NCI-H187 treated with DMSO at 0.1 percent for 48 hours (cell line): ENCODE measurements at places on chromosomes 11 and 22.

GRCh38 chr11:120681434-120682331 lies 170.1 kb downstream of the GRIK4 start:
- DNase-seq, result no peak

GRCh38 chr11:119346605-119347004 lies at the start of gene MFRP:
MFRP (minus strand) TSS chr11:119346705; CDS start chr11:119346513, 192 bp downstream.
- DNase-seq, result no peak

DNA sequence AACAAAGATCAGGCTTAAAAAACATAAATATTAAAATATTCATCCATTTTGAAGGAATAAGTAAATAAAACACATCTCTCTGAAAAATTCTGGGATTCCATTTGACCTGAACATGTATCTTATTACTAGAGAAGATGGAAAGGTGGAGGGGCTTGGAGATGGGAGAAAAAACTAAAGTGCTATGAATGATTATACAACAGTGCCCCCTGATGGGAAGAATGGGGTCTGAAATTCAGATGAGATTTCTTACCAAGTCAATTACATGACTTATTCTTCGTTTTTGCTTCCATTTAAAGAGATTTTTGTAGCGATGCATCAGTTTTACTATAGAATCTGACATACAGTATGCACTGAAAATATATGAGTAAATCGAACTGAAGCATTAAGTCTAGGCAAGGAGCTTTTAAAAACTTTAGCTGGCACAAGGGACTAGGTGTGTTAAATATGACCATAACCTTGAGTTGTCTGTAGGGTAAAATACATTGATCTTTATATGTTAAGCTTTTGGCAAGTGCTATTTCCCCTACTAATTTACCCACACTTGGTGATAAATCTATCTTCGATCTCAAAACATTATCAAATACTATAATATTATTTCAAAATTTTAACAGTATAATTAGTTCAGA lies 718.8 kb downstream of the CNTN5 start:
- DNase-seq, result no peak

- no peak for DNase-seq
These were observed 564.7 kb downstream of the KCNA4 start for GRCh38 chr11:29452146-29452545.

DNA sequence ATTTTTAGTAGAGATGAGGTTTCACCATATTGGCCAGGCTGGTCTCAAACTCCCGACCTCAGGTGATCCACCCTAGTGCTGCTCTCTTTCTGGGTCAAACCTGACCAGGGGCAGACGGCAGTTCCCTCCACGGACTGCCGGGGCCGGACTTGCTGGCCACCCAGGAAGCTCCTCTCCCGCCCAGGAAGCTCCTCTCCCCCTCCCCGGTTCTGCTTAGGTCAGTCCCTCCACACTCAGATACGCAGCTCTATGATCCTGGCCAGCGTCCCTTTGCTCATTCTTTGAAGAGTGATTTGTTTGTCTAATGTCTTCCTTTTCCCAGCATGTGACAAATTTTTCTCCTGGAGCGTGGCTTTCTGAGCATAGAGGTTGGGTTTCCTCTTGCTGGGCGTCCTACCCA lies 125.3 kb upstream of the B3GAT1 start:
- no peak for DNase-seq

DNA sequence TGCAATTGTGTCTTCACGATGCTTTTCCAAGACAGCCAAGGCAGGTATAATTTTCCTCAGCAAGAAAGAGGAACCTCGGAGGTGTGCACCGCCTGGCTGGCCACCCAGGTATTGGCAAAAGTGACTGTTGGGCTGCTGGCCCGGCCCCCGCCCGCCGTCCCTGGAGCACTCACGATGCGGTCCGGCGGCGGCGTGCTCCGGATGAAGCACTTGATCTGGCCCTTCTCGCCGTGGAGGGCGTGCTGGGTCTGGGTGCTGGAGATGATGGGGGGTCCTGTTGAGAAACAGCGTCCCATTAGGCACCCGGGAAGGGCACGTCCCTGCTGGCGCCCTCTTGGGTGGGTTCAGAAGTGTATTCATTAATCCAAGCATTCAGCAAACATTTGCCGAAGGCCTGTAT lies 84.8 kb downstream of the ST3GAL4 start:
- DNase-seq, result no peak

DNA sequence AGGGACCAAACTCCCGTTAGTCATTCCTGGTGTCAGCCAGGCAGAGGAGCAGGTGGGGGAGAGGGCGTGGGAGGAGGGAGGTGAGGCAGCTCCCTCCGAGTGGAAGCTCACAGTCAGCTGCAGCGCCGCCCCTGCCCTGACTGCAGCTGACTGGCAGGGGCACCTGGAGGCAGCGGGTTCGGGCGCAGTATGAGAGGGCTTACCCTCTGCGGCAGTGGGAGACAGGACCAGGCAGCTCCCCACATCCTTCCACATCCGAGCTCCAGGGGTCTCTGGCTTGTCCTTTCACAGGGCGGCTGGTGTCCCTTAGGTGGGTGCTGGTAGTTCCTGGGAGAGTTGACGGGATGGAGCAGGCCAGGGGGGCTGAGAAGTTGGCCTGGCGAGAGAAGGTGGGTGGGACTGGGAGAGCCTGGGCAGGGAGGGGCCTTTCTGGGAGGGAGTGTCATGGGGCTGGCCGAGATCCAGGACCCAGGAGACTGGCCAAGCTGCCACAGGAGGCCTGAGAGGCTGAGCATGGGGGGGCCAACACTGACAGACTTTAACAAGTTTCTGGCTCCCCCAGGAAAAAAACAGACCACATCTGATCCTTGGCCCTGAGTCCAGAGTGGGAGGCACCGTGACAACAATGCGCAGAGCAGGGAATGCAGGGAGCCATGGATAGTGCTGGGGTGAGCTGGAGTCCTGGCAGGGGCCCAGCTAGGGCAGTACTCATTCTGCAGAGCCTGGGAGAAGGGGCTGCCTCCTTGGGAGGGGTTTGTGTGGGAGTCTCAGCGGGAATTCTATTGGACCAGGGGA lies 4.9 kb downstream of the ADORA2A start:
- DNase-seq, result no peak
